ENCODE measurements at places on chromosomes 4 and X.

- DNase-seq, result no peak
Measured at GRCh38 chr4:181345931-181346330, 897.3 kb upstream of the TENM3 start.

DNA sequence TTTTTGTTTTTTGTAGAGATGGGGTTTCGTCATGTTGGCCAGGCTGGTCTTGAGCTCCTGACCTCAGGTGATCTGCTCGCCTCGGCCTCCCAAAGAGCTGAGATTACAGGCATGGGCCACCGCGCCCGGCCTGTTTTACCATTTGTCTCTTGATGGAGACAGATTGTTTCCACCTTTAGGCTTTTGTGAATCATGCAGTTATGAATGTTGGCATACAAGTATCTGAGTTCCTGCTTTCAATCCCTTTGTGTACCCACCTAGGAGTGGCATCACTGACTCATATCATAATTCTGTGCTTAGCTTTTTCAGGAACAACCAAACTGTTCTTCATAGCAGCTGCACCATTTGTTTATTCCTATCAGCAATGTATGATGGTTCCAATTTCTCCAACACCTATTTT is 20.2 kb upstream of the MGST2 start:
- no peak for DNase-seq

DNA sequence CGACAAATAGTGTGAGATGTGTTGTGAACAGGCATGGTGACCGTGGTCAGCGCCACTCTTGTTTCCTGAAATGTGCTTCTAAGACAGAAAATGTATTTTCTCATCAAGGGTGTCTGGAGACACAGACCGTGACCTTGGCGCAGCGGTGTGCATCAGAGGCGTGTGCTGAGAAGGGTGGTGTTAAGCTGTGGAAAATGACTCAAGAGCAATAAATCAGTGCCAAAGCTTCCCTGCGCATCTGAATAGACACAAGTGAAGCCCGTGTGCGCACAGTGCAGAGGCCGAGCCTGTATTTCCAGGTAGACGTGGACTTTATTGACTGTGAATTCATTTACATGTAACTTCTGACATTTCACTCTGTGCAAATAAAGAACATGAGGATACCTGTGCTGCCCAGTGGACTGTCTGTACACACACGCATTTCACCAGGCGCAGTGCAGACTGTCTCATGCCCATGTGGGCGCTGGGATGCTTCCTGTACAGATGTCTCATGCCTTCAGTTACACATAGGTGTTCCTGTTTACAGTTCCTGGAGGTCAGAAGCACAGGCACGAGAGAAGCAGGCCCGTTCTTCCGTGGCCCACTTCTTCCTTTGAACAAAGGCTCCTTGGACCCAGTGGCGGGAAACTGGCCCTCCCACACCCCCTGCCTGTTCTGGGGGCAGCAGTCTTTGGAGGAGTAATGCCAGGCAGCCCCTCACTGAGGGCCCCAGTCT is 31.9 kb downstream of the NSG1 start:
- DNase-seq, result no peak

DNA sequence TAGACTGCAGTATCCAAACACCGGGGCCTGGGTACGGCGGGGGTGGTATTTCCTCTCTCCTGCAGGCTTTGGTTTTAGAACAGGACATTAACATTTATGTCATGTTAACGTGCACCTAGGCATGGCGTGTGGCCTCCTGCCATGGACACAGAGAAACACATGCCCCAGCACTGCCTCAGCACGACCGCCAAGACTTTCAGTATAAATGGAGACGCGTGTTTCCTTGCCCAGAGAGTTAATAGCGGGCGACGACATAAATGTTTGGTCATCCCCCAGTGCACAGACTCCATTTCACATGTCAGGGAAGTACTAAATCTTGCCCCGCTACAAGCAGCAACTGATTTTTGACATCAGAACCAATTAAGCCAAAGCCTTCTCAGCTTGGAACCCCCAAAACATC is 737.9 kb downstream of the RAB28 start:
- no peak for DNase-seq

GRCh38 chr4:76597423-76597979 is 162.5 kb downstream of the SHROOM3 start:
- DNase-seq, result peak; percentile 52

DNA sequence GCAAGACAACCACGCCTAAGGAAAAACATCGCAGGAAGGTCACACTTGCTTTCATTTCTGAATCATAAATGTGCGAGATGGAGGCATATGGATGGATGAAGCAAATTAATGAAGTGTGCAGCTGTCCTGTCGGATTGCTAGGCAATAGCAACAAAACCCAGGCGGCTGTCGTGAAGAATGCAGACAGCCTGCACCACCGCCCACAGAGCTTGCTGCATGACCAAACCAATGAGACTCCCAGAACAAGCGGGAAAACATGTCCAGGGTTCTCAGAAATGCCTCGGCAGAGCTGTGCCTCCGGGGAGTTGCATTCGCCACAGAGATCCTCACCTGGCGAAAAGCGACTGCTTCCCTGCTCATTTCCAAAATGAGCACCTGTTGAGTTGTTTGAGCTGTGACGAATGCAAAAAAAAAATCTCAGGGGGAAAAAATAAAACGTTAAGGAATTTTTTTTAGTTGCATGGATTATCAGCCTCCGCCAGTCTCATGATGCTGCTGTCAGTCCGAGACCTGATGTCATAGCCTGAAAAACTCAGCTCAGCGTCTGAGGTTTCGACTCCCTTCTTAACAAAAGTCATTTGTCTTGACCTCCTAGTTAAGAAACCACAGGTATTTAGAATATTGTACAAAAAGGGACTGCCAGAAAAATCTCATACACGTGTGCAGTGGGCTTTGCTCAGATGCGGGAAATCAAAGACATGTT is 155.5 kb upstream of the MXRA5 start:
- DNase-seq, result no peak

DNA sequence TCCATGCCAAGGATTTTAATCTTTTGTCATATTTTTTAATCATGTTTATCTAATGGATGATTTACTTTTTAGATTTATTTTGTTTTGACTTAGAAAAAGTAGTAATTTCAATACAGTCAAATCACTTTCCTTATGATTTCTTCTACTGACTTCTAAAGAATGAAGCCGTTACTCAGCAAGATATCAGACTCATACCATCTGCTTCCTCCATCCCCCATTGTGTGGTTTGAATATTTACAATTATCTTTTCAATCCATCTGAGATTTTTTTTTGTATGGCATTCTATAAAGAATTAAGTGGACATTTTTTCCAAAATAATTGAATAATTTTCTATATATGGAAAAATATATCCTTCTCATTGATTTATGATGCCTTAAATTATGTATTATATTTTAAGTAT is 565.4 kb upstream of the ATOH1 start:
- no peak for DNase-seq

DNA sequence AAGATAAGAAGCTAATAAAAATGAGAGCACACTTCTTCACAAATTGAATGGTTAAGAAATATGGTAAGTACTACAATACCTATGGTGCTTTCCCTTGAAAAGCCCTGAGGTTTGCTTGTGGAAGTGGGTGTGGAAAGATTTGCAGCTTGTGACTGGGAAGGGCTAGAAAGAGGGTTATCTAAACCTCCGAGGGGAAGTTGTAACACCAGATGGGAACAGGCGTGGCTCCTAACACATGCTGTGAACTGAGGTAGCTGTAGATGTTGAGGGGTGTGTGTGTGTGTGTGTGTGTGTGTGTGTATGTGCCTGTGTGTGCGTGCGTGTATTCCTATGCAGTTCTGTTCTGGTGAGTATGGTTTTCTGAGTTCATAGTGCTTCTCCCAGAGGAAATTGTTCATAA is 21.5 kb downstream of the FRMPD4 start:
- no peak for DNase-seq

- no peak for DNase-seq
Measured at GRCh38 chr4:143356493-143356892, 19.8 kb downstream of the GAB1 start.
